CD4-positive, alpha-beta T cell treated with Interleukin-17A for 4 hours (primary cell): ENCODE measurements at places on chromosomes 2 and 18.

- DNase-seq, result no peak
These were observed 42.8 kb upstream of the GALR1 start for GRCh38 chr18:77206676-77207374.

GRCh38 chr18:79438898-79439627 lies 43.3 kb downstream of the NFATC1 start:
- DNase-seq, result peak; percentile 66

GRCh38 chr2:114699423-114699944 lies 257.0 kb downstream of the DPP10 start:
- DNase-seq, result no peak

DNA sequence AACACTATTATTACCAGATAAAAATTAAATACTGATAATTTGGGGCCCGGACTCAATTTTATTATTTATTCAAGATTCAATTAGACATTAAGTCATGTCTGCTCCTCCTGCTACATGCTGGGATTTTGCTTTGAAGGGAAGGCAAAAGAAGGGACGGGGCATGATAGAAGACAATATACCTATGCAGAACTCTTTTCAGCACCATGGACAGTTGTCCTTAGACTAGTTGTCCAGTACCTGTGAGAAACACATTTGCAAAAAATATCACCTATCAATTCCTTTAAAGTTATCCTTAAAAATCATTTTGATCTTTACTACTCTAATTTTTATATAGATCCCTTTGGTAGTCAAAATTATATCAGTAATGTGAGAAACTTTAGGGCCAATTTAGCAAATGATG lies 100.2 kb upstream of the SULT1C3 start:
- no peak for DNase-seq

- no peak for DNase-seq
These were observed 70.6 kb upstream of the TMEM178A start for GRCh38 chr2:39595116-39595515.

- DNase-seq, result no peak
These were observed 120.4 kb downstream of the LIPG start for GRCh38 chr18:49682173-49682802.

DNA sequence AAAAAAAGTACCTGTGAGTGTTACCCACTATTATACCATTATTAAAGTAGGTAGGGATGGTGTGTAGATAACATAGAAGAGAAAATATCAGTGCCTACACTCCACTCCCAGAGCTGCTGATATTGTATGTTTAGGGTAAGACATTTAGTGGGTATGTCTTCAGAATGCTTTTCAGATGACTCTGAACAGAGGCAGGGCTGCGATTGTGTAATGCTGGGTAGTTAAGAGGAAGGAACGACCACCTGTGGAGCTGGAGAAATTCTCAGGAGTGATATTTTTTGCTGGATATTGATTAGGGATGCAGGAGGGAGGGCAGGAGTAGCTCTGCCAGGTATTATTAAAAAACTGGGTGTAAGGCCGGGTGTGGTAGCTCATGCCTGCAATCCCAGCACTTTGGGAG lies 2.8 kb downstream of the CNOT11 start:
- DNase-seq, result no peak

GRCh38 chr18:43389163-43389562 lies 111.9 kb upstream of the SYT4 start:
- no peak for DNase-seq

DNA sequence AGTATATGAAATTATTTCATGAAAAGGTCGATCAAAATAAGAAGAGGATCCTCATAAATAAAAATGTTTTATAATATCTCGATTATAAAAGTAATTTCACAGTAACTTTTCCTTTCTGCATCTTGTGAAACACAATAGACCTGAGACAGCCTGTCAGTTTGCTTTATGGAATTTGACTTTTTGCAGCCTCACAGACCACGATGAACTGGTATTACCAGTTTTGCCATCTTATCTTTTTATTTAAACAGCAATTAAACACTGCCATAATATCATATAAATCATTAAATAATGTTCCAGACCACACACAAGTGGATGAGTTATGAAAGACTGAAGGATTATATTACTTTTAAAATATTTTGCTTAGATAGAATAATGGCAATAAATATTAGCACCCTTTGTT lies 10.7 kb upstream of the GALNT3 start:
- no peak for DNase-seq

DNA sequence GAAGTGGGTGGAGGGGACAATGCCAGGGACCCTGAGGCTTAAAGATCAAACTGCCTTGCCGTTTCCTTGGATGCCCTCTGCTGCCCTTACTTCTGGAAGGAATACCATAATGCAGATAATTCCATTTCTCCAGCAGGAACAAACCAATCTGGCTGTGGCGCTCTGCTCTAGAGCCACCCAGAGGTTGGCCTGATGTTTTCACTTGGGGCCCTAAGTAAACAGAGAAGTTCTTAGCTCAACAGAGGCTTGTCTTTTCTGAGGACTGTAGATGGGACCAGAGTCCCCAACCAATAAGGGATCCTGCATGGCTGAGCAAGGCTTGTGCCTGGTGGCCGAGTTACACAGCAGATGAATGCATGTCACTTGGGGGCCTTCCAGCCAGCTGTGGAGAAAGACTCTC lies 230.2 kb downstream of the ZBTB7C start:
- DNase-seq, result no peak

- no peak for DNase-seq
These were observed 331.2 kb upstream of the LRATD1 start for GRCh38 chr2:14301331-14301730.

DNA sequence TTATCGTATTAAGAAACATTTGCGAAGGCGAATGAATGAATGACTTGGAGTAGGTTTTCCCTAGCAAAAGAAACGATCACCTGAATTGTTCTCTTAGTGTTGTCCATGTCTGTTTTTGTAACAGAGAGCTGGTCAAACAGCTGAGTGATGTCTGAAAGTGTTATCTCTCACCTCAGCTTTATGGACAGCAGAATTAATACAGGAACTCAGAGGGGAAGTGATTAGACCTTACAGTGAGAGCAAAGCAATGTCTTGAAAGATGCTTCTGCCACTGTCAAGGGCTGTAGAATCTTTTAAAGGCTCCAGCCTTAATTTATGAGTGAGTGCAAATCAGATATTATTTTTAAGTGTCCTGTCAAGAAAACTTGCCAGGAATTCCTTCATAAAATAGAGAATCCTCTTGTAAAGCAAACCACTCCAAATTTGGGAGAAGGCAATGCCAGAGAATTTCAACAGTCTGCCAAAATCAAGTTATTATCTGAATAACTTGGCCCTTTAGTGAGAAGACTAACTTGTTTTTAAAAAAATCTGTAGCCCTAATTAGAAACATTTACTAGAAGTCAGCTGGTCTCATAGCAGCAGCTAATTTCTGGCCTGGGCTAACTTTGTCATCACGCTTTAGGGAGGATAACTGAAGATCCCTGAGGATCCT lies 60.7 kb downstream of the CDC42EP3 start:
- no peak for DNase-seq
